ENCODE measurements at places on chromosomes 7 and 10. TPM values are rescaled to one million over a fixed set of nuclear protein-coding genes. Genes with fewer than 3 reads are reported as not detected.

Gene PAPOLB
- not detected for total RNA-seq

DNA sequence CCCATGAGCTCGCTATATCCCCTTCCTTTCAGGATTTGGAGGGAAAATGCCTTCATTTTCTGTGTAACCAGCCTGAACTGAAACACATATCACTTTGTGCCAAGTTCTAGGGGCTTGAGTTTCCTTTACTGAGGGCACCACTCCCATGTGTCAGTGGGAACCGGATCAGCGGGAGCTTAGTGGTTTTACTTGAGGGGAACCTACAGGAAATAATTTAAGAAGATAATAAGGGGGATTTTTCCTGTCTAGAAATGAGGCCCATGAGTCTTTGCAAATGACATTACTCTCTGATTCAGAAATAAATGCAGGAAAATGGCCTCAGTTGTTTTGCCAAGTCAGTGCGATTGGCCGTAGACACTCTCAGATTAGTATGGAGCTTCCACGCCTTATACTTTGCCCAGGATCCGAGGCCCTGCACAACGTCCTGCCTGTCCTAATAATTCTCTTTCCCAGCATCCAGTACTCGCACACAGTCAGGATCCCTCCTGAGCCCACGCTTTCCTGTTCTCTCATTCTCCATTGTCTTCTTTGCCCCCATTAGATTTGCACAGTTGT is 86.4 kb upstream of the LYZL1 start:
- no peak for DNase-seq

DNA sequence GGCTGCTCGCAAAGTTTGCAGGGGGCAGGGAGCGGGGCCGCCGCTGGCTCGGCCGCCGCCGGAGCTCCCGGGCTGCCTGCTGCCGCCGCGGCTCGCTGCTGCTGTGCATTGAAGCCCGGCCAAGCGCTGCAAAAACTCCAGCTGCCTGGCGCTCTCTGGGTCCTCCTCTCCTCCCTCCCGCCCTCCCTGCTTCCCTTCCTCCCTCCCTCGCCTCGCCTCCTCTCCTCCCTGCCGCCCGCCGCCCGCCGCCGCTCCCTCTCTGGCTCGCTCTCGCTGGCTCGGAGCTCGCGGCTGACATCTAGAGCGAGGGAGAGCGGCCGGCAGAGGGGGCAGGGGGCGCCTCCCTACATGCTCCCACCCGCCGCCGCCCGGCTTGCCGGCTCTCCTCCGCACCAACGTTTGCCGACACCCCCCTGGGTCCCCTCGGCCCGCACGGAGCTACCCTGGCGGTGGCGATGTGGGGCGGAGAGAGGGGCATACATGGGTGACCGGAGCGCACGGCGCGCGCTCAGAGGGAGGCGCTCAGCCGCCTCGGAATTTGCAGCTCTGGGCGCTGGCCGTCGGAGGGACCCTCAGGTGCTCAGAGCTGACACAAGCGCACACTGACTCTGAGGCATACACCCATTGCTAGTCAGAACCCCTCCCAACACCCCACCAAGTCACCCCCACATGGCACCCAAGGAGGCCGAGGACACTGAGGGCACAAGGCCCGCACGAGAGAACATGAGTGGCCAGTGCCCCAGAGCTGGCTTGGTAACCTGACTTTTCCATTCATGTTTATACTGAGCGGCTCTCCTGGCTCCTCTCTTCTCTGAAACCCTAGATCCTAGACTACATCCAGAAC is 1.2 kb upstream of the PLXNA4 start:
- peak; percentile 10 for DNase-seq

GRCh38 chr7:24297362-24297761 is 13.4 kb downstream of the NPY start:
- no peak for DNase-seq

DNA sequence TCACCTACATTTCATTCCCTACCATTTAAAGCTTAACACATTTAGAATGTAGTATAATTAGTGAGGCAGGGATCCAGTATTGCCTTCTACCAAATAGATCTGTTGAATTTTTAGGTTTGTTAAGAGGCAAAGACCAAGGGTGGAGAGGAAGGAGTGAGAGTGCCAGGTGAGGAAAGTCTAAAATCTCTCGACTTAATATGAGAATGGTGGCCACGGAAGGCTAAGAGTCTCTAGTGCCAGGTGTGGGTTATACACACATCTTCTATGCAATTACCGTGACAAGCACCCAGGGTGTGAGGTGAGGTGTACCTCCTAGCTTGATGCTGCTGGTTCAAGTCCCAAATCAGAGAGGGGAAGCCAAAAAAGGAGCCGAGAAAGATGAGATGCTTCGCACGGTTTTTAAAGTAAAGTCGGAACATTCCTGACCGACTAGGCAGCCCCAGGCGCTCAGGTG is 439 bp downstream of the IQUB start:
- peak; percentile 23 for DNase-seq

All from activated CD8-positive, alpha-beta T cell treated with anti-CD3 and anti-CD28 coated beads for 36 hours (primary cell).